Ecto neural progenitor cell (in vitro differentiated cells): ENCODE measurements at places on chromosomes 13 and 19.
A peak's percentile ranks its signal among the peaks of the same experiment; 100 is the strongest.

GRCh38 chr19:2394054-2394441, 33.3 kb downstream of the TIMM13 start:
- DNase-seq, result no peak

DNA sequence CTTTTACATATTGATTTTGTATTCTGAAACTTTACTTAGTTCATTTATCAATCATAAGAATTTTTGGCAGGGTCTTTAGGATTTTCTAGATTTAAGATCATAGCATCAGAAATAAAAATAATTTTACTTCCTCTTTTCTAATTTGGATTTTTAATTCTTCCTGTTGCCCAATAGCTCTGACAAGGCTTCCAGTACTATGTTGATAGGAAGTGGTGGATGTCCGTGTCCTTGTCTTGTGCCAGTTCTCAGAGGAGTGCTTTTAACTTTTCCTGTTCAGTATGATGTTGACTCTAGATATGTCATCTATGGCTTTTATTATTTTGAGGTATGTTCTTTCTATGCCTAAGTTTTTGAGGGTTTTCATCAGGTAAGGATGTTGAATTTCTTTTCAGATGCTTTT, 7.7 kb upstream of the KIR2DL4 start:
- no peak for DNase-seq

- DNase-seq, result no peak
These were observed 39.9 kb upstream of the PSPC1 start for GRCh38 chr13:19822673-19823072.

DNA sequence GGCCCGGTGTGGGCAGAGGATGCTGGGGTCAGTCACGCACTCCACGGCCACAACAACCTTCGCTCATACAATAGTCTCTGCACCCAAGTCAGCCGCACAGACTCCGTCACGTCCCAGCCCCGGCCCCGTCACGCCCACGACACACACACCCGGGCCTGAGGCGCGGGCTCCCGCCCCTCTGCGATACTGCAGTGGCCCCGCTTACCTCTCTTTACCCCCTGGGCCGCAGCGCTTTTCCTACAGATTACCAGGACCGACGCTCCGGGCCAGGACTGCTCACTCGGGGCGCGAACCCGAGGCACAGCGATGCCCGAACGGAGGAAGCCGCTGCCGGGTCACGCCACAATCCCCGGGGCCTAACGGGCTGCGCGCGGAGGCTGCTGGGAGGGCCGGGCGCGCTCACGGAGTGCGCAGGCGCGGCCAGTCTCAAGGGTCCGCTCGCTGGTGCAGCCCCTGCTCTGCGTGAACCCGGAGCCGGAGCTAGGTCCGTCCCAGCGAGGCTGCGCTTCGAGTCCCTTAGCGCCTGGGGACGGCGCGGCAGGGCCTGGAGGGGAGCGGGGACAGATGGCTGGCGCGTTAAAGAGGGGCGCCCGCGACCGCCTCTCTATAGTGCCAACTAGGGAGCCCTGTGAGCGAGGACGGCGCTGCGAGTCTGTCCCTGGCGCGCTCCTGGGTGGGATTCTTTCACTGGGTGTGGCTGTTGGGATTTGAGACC, at the start of gene ZFP82:
Gene ZFP82 (minus strand): TSS at position 358 of the 715 bp plus-strand sequence. CDS start 8,855 bp downstream, outside the sequence.
- peak; percentile 92 for DNase-seq

- DNase-seq, result no peak
These were observed 11.7 kb downstream of the BCKDHA start for GRCh38 chr19:41409288-41409687.
